ENCODE measurements at places on chromosomes 16 and 17.

DNA sequence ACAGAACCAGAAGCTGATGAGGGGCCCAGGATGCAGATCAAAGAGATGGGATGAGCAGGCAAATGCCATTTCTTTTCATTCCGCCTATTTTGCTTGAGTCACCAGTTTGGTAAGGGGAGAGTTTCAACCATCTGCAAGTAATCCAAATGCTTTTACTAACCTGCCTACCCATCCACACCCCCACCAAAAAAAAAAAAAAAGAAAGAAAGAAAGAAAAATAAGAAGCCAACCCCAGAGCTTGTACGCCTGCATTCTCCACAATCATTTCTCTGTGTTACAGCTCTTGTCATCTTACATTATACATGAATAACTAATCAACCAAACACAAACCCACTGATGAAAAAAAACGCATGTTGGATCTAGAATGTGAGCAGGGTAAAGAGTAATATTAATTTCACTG lies 15.7 kb upstream of the MSI2 start:
- DNase-seq = peak; percentile 9

DNA sequence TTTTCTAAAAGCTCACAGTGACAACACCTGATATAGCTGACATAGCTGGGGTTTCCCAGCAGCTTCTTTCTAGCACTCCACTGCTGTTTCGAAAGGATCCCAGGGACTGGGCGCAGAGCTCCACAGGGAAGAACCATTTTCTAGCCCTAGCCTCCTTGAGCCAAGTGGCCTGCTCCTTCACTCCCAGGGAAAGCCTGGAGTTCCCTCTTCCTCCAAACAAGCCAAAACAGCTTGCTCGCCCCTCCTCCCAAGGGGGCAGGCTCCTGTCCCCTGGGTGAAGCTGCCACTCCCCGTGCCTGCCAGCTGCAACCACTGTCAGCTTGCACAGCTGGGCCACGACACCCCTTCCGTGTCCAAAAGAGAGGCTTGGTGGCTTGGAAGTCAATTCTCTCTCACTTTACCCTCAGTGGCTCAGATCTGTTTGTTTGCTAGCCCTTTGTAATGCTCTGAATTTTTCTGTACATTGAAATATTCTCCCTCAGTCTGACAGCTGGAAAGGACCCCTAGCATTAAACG lies 59.8 kb downstream of the CYTH1 start:
- DNase-seq = peak; percentile 48

- DNase-seq = no peak
These were observed 6.3 kb upstream of the GOSR2 start for GRCh38 chr17:46916623-46917022.

- no peak for DNase-seq
These were observed 5.5 kb downstream of the CPSF4L start for GRCh38 chr17:73256220-73256619.

GRCh38 chr16:50933262-50933661 lies 191.4 kb downstream of the CYLD start:
- DNase-seq = no peak
